ENCODE measurements at places on chromosomes 7 and 10. TPM values are rescaled to one million over a fixed set of nuclear protein-coding genes. Genes with fewer than 3 reads are reported as not detected.

DNA sequence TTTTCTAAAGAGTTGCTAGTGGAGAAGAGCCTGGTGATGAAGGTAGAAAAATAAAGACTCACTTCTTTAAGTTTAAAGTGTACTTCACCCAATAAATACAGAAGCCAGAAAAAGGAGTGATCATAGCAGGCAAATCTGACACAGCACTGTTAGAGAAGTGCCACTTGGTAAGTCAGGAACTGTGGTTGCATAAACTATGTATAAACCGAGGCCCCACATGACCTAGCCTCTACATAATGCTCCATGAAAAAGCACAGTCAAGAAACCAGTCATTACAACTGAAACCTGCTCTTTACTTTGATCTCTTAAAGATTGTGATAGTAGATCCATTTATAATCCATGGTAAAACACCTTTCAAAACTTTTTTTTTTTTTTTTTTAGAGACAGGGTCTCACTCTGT is 172.1 kb upstream of the PHYHIPL start:
- DNase-seq = no peak

Gene ACBD5
- 13.3 TPM for total RNA-seq

GRCh38 chr10:1687623-1688150 is 49.6 kb downstream of the ADARB2 start:
- no peak for DNase-seq

- DNase-seq = no peak
Observed at GRCh38 chr7:29255906-29256692, 61.5 kb downstream of the CHN2 start.

- DNase-seq = no peak
Observed at GRCh38 chr10:128570319-128570995, 444.2 kb upstream of the MKI67 start.

- DNase-seq = no peak
Observed at GRCh38 chr10:27720529-27720928, 25.1 kb downstream of the MKX start.

Gene HMX3
- total RNA-seq = not detected

- DNase-seq = no peak
Observed at GRCh38 chr7:5481241-5482019, 57.8 kb upstream of the TNRC18 start.

- DNase-seq = no peak
Observed at GRCh38 chr10:70587045-70587658, 15.4 kb downstream of the PRF1 start.

Gene LDB3
- not detected for total RNA-seq

DNA sequence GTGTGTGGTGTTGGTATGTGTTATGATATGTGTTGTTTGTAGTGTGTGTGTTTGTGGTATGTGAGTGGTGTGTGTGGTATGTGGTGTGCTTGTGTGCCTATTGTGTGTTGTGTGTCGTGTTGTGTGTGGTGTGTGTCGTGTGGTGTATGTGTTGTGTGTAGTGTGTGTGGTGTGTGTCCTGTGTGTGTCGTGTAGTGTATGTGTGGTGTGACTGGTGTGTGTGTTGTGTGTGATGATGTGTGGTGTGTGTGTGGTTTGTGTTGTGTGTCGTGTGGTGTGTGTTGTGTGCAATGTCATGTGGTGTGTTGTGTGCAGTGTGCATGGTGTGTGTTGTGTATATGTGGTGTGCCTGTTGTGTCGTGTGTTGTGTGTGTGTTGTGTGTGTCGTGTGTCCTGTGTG is 144.6 kb downstream of the DNAJB6 start:
- no peak for DNase-seq

Gene SOSTDC1
- total RNA-seq = not detected

DNA sequence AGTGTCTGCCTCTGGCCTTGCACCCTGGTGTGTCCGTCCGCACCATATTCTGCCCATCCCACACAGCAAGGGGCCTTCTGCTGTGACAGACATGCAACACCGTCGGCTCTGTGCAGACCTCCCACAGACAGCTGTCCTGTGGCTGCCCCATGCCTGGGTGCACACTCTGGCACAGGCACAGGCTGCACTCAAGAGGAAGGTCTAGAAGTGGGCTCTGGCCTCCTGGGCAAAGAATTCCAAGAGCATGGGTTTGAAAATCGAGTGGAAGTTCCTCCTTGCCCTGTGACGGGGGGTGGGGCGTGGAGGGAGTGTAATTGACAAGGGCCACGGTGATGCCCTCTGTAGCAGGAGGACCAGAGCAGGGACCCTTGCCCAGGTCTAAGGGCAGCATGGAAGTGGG is 4.3 kb upstream of the LOXL4 start:
- no peak for DNase-seq

Gene NPC1L1
- total RNA-seq = not detected

Gene C10orf105
- not detected for total RNA-seq

DNA sequence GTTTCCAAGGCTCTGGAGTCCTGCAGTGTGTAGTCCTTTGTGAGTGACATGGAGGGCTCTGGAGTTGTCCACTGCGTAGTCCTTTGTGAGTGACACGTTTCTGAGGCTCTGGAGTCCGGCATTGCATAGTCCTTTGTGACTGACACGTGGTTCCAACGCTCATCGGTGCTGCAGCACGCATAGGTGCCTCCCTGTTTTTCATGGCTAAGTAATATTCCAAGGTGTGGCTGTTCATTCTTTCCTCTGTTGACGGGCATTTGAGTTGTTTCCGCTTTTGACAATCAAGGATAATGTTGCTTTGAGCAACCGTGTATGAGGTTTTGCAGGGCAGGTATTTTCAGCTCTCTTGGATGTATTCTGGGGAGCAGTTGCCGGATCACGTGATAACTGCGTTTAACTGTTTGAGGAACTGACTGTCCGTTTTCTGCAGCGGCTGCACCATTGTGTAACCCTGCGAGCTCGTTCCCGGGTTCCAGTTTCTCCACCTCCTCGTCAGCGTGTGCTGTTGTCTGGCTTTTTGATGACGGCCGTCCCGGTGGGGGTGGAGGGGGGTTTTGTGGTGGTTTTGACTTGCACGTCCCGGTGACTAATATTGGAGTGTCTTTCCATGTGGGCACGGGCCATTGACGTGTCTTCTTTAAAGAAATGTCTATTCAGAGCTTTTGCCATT is 21.1 kb downstream of the FAM20C start:
- no peak for DNase-seq

DNA sequence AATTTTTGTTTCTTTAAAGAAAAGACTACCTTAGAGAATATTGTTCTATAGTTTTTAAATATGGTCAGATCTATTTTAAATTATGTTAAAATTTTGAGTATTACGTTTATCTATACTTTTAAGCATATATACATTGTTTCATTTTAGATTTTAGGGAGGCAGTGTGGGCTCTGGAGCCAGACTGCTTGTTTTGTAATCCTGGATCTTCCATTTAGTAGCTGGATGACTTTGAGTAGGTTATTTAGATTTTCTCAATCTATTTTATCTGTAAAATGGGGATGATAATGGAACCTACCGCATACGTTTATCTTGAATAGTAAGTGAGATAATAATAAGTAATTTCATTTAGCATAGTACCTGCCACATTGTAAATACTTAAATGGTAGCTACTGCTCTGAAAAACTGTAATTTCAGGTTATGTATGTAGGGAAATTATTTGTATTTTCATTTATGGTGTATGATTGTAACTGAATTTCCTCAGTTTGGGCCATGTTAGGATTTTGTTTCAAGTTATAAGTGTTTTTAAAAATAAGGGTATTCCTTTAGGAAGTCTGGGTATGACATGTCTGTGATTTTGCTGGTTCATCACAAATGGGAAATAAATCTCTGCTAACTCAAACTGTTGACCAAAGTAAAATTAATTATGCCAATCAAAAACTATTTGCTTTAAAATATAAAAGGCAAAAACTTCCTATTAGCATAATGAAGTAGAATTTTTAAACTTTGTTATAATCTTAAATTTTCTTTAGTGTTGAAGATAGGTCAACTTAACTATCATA is 6.5 kb downstream of the PTEN start:
- DNase-seq = no peak

DNA sequence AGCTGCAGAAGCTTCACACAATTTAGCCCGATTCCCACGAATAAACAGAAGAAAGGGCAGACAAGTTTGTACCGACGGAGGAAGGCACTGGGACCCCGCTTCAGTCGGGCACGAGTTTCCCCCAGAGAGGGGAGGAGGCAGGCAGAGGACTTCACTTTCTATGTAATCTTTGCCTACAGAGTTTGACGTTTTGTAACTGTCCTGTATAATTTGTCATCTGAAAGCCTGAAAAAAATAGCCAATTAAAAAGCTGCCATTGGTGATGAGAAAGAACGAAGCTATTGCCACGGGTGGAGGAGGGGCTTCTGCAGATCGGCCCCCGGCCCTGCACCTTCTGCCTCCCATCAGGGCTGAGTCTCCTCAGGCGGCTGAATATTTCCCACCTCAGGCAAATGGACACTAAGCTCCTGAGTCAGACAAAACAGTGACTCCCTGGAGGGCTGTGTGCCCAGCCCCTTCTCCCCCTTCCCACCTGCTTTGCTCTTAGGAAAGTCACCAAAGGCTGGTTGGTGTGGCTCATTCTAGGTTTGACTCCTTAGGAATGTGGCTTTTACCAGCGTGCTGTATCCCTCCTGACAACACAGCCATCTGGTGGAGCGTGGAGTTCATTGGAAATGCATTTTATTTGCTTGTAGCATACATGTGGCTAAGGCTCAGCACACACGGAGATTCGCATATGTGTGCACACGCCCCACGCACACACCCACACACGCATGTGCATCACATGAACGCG is 117.4 kb downstream of the VIPR2 start:
- DNase-seq = no peak

DNA sequence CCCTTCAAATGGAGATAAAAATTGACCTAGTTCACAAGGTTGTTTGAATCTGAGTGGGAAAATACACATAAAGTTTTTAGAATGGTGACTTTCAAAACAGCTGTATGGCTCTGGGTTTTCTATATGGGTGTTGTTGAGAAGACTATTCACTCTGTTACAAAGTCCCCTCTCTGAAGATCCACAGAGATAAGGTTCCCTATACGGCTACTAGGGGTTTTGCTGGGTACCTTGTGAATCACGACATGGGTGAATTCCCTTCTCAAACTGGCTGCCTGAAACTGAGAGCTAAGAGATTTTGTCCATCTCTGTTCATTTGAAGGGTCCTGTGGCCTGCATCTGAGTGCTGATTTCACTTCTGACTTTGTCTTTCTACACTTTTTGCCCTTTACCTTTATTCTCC is 11.8 kb upstream of the SLC13A1 start:
- DNase-seq = no peak

DNA sequence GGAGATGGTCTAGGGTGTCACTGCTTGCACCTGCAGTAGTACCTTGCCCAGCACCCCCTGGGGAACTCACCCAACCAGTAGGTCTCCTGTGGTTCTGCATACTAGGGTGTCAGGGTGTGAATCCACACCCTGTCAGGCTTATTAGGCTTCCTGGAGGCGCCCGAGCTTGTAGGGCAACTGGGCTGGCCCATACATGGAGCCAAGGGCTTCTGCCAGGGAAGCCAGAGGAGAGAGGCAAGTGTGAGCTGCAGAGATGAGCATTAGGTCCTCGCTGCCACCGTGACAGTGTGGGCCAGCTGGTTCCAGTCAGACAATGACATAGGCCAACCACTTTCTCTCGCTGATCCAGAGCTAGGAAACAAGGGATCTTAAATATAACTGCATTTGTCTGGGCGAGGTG is 11.2 kb downstream of the MXI1 start:
- no peak for DNase-seq

Gene HECW1
- not detected for total RNA-seq

DNA sequence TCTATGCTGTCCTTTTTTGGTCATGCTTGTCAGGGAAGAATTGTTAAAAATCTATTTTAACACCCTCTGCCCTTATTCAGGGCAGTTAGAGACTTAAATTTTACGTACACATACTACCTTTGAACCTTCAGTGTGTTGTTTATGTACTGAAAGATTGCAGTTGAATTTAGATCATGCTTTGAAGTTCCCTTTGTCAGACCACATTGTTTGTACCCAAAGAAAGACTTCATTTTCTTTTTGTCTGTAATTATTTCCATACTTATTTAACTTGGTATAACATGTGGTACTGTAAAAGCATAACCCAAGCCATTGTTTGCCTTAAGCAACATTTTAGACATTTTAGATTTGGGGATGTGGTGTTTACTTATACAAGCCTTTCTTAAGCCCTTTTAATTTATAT is 96.1 kb downstream of the MMRN2 start:
- DNase-seq = no peak

DNA sequence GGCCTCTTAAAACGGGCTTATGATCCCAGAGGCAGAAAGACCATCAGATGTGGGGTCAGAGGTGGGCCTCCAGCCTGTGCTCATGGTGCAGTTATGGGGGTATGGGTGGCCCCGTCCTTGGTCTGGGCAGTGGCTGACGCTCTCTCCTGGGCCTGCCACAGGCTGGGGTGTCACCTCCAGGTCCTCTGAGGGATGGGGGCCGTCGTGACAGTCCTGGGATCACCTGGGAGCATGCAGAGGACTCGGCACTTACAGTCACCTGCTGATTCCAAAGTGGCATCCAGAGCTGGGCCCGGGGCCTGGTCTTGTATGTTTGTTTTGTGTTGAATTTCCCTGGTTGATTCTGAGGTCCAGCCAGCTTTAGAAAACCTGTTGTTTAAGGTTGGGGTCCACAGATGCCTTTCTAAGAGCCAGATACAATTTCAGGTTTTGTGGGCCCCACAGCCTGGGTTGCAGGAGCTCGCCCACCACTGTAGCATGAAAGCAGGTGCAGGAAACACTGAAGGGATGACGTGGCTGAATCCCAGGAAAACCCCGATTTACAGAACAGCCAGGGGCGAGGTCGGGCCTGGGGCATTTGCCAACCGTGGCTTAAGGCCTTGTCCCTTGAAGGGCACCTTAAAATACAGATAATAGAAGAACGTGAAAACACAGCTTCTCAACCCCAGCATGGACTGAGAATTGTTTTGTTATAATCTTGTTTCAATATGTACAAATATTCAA is 170.7 kb upstream of the PPP2R2D start:
- DNase-seq = no peak

GRCh38 chr10:131238669-131239280 is 72.7 kb downstream of the TCERG1L start:
- no peak for DNase-seq

Gene SPAG6
- not detected for total RNA-seq

DNA sequence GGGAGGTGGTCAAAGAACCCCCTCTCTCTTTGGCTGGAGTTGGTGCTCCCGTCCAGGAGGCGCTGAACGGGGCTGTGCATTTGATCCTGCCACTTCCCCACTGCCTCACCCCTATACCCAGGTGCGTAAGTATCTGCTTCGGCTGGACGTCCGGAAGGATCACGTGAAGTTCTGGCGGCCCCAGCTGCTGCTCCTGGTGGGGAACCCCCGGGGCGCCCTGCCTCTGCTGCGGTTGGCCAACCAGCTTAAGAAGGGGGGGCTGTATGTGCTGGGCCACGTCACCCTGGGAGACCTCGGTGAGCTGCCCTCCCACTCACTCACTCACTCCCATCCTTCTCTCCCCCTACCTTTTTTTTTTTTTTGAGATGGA is 5.6 kb upstream of the TRIP6 start:
- DNase-seq = no peak

DNA sequence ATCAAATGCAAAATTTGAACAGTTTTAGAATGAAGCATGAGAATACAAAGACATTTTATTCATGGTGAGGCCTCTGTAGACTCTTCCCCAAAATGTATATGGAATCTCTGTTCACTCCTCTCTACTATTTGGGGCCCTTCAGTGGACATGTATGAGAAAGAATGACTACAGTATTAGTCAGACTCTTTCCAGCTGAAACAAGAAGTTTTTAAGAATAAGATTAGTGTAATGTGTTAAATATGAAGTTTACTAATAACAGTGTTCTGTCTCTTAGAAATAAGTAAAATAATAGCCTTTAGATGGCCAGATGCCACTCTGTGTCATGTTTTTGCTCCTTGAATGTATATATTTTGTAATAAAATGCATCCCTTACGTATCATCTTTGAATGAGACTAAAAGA is 585.6 kb downstream of the SUGCT start:
- no peak for DNase-seq
